ENCODE measurements at places on chromosomes 6 and 20.

- DNase-seq = no peak
Measured at GRCh38 chr20:58188527-58188926, 39.9 kb downstream of the ANKRD60 start.

- no peak for DNase-seq
Measured at GRCh38 chr6:15434823-15435380, 189.0 kb downstream of the JARID2 start.

- DNase-seq = no peak
Measured at GRCh38 chr6:6932341-6932740, 175.4 kb upstream of the RREB1 start.

GRCh38 chr6:30726506-30727413 is 6.6 kb downstream of the TUBB start:
- no peak for DNase-seq

GRCh38 chr6:50120300-50120699 is 70.6 kb upstream of the DEFB112 start:
- DNase-seq = no peak

- DNase-seq = no peak
Measured at GRCh38 chr6:48754641-48755040, 643.6 kb upstream of the PTCHD4 start.

All from activated naive CD4-positive, alpha-beta T cell treated with anti-CD3 and anti-CD28 coated beads, Interleukin-2, amount 50 U/mL, for 16 hours (primary cell).